ENCODE measurements at places on chromosomes 3 and 15.

DNA sequence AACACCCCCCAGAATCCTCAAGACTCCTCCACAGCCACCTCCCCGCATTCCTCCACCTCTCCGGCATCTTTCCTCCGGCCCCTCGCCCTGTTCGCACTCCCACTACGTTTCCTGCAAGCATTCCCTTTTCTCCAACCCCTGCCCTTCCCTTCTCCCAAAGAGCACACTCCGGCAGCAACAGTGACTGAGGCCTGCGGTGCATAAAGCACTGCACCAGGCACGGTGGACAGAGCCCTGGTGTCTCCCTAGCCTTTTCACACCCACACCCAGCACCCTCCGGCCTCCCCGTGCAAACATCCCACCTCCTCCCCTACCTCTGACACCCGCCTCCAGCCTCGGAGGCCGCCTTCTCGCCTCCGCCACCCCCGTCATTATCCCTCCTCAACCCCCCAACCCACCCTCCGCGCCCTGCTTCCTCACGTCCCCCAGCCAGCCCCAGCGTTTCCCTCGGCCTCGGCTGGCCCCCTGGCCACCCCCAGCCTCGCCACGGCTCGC lies 577 bp downstream of the ZNF148 start:
- peak; percentile 55 for DNase-seq

DNA sequence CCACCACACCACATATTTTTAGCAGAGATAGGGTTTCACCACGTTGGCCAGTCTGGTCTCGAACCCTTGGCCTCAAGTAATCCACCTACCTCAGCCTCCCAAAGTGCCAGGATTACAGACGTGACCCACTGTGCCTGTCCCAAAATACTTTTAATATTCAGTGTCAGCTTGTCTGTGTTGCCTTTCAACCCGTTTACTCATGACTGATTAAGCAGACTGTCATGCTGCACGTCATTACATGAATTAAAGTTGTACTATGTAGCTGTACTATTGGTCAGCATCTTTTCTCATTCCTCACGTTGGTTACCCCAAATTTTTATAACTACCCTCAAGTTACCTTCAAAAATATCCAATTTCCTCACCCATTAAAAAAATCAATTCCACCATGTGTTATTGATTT lies 48.7 kb upstream of the GADL1 start:
- DNase-seq, result no peak

DNA sequence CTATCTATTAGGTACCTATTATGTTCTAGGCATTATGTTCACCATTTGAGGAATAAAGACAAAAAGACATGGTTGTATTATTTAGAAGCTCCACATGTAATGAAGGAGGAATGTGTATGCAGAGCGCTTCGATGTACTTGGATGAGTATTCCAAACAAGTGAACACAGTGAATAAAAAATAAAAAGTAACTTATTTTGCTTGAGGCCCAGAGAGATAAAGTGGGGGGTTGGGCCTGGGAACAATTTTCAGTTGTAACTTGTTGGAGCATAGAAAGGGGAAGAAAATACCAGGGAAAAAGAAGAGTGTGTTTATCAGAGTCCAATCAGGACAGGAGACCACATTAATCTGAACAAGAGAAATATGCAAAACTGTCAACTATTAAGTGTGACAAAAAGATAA lies 445.7 kb upstream of the BCHE start:
- no peak for DNase-seq

GRCh38 chr15:100862162-100862561 lies 17.5 kb upstream of the ALDH1A3 start:
- DNase-seq, result no peak

DNA sequence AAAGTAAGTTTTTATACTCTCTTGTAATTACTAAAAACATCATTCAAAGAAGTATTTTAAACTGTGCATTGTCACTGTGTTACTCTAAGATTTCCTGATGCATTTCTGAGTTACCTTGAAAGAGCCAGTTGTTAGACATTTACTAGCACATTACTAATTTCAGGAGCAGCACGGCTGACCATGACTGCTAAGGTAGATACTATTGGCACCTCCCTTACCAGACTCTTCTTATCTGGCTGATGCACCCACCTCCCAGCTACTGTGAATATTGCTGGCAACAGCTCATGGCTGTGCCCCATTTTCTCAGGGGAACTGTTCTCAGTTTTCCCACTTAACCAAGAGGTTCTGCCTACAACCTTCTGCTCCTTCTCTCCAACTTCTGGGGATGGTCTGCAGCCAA lies 29.4 kb downstream of the COL6A5 start:
- DNase-seq, result peak; percentile 82

DNA sequence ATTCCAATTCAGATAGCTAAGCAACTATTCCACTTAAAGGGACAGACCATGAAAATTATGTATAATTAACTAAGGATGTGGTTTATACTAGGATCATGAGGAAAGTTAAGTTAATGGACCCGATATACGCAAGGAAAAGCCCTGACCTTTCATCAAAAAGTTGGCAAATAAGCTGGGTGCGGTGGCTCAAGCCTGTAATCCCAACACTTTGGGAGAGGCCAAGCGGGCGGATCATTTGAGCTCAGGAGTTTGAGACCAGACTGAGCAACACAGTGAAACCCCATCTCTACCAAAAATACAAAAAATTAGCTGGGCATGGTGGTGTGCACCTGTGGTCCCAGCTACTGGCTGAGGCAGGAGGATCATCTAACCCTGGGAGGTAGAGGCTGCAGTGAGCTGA lies 39.6 kb downstream of the SCAP start:
- DNase-seq, result no peak

DNA sequence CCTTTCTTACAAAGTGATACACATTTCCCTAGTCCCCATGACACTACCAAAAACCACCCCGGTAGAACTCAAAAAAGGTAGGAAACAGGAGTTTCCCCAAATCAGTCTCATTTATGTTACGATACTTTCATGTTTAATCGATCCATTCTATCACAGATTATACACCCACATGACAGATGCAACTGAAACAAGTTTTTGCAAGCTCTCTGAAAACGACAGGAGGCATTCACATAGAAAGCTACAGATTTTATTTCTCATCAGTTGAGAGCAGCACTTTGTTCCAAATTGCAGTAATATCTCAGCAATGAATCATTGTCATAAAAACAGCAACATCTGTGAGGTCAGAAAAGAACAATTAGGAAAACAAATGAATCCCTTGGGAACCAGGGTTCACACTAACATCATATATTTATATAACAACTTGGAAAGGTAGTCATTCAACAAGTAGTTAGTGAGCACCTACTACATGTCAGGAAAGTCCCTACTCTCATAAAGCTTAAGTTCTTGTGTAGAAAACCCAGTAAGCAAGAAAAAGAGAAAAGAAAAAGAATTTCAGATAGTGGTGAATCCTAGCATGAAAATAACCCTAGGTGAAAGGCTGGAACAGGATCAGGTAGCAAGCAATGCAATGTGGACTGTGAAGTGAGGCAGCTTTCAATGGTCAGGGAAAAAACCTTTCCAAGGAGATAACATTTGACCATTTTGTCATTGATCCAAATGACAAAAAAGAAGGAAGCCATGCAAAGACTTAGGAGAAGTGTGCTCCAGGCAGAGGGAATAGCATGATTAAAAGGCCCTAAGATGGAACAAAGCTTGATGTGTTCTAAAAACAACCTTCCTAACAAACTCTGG lies 8.3 kb downstream of the PLD1 start:
- no peak for DNase-seq

GRCh38 chr15:59457103-59457502 lies 19.1 kb downstream of the FAM81A start:
- no peak for DNase-seq

- DNase-seq, result no peak
Observed at GRCh38 chr15:70337277-70338186, 239.8 kb upstream of the TLE3 start.

DNA sequence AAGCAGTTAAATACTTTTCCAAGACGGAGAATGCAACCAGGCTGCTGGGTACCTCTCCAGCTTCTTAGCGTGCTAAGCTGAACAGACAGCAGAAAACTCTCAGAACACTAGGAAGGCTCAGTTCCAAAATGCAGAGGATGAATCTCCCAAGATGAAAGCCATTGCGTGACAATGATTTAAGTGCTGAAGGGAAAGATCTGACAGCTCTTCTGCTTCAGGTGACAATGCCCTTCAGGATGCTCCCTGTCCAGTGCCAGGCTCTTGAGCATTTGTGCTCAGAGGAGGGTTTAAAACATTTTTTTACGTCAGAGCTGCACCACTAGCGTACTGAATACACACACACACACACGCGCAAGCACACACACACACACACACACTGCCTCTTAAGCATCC lies 26.3 kb downstream of the ARHGEF3 start:
- no peak for DNase-seq

DNA sequence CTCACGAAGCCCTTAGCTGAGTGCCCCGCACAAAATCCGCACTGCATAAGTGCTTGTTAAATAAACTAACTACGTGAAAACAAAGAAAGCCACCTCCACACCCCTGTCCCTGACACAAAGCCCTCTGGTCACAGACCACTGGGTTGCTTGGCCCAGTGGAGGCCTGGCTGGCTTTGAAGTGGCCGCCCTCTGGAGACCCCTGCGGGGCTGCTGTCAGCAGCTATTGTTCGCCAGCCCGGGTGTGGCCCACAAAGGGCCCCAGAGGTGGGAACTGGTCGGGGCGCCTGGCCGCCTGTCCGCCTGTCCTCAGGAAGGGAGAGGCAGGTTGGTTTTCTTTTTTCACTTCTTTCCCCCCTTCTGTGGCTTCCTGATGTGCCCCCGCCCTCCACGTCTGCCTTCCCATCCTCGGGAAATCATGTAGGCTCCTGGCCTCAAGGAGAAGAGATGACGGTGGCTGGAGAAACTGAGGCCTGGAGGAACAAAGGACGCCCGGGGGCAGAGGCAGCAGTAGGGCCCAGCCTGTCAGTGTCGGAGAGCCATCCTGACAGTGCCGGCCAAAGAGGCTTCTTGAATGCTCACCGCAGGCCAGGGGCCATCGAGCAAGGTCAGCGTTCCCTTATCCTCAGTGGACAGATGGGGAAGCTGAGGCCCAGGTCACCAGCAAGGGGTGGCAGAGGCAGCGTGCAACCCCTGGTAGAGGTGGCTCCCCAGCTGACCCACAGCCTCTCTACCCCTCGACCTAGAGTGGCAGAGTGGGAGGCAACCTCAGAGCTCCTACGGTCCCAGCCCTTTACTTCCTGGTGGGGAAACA lies 61.1 kb downstream of the SLC6A6 start:
- DNase-seq, result no peak

GRCh38 chr3:106212665-106213222 lies 343.9 kb upstream of the CBLB start:
- DNase-seq, result no peak

- no peak for DNase-seq
Observed at GRCh38 chr15:66897971-66898370, 167.4 kb upstream of the SMAD3 start.

GRCh38 chr15:90839187-90840071 lies 29.0 kb upstream of the FURIN start:
- peak; percentile 88 for DNase-seq

GRCh38 chr3:159829539-159830227 lies 159.0 kb upstream of the IL12A start:
- DNase-seq, result peak; percentile 74

DNA sequence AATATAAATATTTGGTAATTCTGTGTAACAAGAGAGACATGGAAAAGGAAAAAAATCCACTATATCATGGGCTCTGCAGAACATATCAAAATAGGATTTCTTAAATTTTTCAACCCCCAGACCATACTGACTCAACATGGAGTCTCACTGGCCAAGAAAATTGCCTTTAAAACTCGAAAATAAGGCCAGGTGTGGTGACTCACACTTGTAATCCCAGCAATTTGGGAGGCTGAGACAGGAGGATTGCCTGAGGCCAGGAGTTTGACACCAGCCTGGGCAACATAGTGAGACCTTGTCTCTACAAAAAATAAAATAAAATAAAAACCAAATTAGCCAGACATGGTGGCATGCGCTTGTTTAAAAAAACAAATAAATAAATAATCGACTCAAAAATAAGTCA lies 294.4 kb upstream of the TPRG1 start:
- no peak for DNase-seq

- DNase-seq, result no peak
Observed at GRCh38 chr3:152318512-152318911, 49.8 kb downstream of the MBNL1 start.

DNA sequence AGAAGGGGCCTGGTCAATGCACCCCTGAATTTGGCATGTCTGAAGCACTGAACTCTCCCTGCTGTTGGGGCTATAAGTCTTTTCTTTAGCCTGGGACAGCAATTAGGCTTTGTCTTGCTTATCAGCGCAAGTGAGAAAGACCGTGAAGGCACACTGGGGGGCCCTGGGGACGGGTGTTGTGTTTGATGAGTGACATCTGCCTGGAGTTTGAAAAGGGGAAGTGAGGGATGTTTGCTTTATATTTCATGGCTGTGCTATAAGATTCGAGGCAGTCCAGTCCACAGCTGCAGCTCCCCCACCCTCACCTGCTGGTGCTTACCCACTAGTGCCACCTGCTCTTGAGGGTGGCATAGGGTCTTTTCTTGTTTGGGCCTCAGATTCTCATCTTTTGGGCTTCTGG lies 44.8 kb downstream of the CEMIP start:
- DNase-seq, result peak; percentile 10

- DNase-seq, result no peak
Observed at GRCh38 chr15:75989045-75989444, 23.2 kb downstream of the NRG4 start.

GRCh38 chr3:15260531-15260930 lies 54.5 kb downstream of the CAPN7 start:
- DNase-seq, result no peak

GRCh38 chr3:16190704-16191103 lies 16.2 kb downstream of the GALNT15 start:
- DNase-seq, result no peak

DNA sequence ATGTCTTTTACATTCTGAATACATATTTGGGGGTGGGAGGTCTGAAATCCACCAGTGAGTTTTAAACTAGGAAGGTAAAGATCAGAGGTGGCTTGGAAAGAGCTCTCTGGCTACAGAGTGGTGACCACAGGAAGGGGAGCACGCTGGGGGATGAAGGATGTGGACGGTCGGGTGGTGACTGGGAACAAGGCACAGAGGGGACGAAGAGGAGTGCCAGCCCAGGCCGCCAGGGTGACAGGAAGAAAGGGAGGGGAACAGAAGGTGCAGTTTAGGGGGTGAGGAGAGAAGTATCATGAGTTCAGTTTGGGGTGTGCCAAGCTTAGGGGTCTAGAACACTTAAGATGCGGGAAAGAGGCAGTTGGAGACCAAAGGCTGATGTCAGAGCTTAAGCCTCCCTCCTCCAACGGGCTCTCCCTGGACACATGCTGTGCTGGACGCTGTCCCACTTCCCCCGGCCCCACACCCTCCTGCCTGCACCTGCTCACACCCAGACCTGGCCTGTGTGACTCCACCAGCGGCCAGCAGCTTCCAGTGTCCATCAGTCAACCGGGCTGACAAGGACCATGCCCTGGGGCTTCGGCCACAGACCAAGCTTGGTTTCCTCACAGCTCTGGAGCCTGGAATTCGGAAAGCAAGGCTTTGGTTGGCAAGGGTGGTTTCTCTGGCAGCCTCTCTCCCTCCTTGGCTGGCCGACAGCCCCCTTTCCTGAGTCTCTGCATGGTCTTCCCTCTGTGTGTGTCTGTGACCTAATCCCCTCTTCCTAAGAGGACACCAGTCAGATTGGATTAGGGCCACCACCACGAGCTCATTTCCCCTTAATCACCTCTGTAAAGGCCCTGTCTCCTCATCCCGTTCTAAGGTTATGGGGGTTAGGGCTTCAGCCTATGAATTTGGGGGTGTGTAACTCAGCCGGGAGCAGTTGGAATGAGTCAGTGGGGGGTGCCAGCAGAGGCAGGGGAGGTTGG lies 120.4 kb upstream of the IQSEC1 start:
- no peak for DNase-seq

GRCh38 chr15:78162038-78162437 lies 12.9 kb downstream of the IDH3A start:
- peak; percentile 32 for DNase-seq

GRCh38 chr3:117411971-117412370 lies 702.4 kb downstream of the TUSC7 start:
- DNase-seq, result peak; percentile 41
